ENCODE measurements at places on chromosomes 3 and 15.

DNA sequence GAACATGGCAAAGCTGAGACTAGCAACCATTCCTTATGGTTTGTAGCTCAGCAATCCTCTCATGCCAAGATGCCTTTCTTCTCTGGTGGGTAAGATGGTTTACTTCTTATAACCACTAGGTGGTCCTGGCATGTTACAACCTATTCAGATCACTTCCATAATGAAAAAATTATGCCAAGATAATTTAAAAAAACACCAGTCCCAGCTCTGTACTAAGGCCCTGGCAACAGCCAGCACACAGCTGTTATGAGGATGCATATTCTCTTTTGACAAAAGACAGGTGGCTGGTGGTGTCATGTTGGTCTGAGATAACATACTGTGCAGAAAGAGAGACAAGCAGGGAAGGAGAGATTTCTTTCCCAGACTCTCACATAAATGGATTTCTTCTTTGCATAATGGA lies 65.7 kb upstream of the FRMD4B start:
- DNase-seq, result peak; percentile 12

DNA sequence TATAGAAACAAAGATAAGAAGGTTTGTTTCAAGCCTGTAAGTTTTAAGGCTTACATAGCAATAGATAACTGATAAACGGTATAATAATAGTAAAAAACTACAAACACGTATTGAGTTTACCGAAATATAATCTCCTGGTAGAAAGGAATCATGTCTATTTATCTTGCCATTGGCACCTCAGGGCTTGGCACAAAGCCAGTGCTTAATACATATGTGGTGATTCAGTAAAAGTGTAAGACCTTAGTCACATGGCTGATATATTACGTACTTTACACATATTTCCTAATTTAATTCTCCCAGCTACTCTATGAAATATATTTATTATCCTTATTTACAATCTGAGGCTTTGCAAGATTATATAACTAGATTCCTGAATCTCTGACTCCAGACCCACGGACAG lies 32.0 kb upstream of the SLCO3A1 start:
- no peak for DNase-seq

- DNase-seq, result peak; percentile 29
Measured at GRCh38 chr3:195250473-195251251, 20.3 kb downstream of the XXYLT1 start.

DNA sequence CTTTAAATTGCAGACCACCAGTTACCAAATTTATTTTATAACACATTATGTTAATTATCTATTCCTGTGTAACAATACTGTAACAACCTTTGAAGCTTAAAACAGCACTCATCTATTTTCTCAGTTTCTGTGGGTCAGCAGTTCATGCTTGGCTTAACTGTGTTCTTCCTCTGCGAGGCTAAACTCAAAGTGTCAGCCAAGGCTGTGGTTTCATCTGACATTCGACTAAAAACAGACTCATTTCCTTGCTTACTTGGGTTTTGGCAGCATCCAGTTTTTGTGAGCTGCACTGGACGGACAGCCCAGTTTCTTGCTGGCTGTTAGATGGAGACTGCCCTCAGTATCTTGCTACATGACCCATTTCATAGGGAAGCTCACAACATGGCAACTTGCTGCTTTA lies 247.3 kb upstream of the KCNH8 start:
- DNase-seq, result no peak

- no peak for DNase-seq
Measured at GRCh38 chr3:149203758-149204157, 17.9 kb downstream of the CP start.

DNA sequence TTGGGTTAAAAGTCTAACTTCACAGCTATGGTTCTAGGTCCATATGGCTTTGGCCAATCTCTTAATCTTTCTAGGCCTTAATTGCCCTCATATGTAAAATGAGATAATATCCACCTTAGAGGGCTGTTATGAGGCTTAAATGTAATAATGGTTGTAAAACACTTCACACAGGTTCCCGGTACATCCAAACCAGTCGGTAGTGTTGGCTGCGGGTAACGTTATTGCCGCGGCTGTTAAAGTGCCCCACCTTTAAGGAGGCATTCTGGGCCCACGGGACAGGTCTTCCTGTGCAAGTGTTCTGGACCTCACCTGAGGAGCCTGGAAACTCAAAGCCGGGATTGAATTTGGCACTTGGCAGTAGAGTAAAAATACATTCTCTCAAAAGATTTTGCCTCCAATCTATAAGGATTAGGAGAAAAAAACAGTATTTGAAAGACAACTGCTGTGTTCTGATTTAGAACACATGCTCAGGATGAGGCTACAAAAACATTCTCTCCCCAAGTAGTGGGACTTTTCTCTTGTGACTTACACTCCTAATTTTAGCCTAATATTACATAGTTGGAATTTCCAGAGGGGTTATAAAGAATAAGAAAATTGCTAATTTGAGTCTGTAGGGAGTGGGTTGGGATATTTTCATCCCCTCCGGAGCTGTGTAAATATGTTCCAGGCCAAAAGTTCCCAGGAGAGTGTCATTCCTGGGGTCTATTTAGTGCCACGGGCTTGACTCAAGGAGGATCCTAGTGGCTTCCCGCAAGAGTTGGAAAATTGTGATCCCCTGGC lies 44.9 kb upstream of the TSEN2 start:
- no peak for DNase-seq

Measured in amniotic epithelial cell (primary cell).